Osteocyte (in vitro differentiated cells): ENCODE measurements at places on chromosomes 4 and X. TPM values are rescaled to one million over a fixed set of nuclear protein-coding genes. Genes with fewer than 3 reads are reported as not detected.
A peak's percentile ranks its signal among the peaks of the same experiment; 100 is the strongest.

PRKX gene
- total RNA-seq: 32.2 and 37.2 TPM in 2 replicates

SORBS2 gene
- total RNA-seq: 33.2 and 33.6 TPM in 2 replicates

DNA sequence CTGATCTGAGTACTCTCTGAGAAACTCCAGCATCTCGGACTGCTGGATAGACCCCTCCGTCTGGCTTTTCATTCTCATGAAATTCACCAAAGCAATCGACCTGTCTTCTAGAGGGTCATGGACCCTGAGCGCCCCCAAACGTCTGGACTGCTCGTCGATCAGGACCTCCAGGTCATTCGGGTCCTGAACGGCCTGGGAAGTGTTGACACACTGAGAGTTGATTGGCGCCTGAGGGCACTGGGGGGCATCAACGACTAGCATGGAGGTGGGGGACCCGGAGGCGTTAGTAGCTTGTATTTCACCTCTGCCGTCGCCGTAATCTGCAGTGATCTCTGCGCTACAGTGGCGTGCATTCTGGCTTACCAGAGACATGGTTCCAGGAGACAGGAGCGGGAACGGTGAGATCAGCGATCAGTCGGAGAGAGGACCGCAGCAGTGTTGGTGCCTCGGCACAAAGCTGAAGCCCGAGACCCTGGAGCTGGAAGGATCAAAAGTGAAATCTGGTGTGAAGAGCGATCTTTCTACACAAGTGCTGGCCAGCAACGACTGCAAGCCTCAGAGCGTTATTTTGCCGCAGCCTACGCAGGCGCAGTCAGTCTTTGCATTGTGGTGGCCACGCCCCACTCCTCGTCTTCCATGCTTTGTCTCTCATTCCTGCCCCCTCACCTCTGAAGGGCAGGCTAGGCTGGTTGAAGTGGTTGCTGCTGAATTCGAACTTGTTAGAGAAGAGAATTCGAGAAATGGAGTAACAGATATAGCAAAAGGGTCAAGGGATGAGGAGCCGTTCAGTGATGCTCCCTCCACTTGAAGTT lies at the start of gene MAGEE2:
MAGEE2 (minus strand) TSS at position 575 of the 812 bp plus-strand sequence; CDS start at position 372, 203 bp downstream.
- no peak for DNase-seq

DNA sequence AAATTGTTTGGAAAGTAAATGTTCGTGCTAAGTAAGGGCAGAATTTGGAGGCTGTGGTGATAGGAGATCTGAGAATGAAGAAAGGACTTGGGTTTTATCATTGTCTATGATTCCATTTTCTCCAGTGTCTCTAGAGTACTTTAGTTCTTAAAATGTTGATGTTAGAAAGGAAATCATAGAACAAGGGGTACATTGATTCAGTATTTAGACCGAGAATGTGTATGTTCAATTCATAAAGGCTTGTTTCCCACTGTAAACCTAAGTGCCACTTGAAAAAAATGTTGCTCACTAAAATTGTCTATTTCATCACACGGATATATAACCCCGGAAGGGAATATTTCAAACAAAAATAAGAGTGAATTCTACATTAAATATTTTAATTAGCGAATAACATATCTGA lies 159.3 kb upstream of the ETNPPL start:
- no peak for DNase-seq

DNA sequence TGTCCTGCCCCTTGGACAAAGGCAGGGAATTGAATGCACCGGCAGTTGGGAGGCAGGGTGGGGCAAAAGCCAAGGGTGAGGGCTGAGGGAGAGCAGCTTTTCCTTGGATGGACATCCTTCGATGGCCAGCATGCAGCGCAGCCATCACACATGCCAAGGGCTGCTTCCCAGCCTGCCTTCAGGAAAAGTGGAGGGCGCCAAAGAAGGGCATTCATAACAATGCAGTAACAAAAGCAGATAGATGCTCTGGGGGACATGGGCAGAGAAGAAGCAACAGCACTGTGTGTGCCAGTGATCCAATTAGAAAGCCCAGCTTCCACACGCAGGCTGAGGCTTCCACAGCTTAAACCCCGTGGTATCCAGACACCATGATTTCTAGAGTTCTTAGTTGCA lies 71.5 kb downstream of the TSPAN5 start:
- no peak for DNase-seq

GDPD2 gene
- total RNA-seq: not detected in 2 replicates

DNA sequence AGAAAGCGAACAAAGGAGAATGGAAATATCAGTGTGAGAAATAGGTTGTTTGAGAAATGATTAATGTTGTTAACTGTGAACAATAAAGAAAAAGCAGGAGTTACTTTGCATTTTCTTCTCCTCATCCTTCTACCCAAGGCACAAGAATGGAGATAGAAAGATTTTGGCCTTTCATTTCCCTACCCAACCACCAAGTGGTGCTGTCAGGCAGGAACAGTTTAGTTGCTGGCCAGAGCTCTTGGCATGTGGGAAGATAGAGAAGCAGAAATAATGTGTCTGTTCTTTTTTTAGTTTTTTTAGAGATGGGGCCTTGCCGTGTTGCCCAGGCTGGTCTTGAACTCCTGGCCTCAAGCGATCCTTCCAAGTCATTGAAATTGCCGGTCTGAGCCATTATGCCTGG lies 12.8 kb downstream of the HOPX start:
- DNase-seq: no peak

BST1 gene
- 0.26 and 0.54 TPM in 2 replicates for total RNA-seq

DNA sequence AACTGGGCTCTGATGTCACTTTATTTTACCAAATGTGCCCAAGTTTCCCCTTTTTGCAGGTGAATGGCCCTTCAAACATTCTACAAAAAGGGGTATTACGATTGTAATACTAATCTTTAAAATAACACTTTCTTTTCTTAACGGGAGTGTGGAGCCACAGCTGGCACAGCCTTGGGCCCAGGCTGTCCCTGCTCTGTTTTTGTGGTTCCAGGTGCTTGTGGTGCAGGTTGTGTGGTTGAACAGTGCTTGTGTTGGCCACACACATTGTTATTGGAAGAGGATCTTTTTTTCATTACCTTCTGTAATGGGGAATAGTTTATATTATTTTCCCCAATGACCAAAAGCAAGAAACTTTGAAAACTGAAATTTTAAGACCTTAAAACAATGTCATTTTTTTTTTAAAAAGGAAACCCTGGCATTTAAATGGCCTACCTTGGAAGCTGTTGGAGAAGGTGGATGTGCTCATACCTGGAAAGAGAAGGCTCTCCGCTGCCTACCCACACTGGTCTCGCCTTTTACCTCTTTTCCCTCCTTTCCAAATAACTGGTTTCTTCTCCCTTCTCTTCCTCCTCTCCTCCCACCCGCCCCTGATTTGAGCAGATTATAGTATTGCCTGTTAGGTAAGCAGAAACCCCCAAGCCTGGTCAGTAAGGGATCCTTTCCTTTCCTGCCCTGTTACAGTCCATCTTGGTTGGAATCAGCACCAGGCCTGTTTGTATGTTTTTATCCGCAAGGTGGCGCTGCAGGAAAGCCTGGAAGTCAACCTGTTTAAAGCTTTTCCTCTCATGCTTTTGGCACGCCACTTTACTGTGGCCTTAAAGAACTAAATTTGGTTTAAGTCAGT lies 28.6 kb downstream of the HADH start:
- peak; percentile 92 for DNase-seq

GRCh38 chr4:71377561-71377960 lies 38.7 kb downstream of the SLC4A4 start:
- DNase-seq: no peak

CTAG2 gene
- total RNA-seq: not detected in 2 replicates

TMPRSS11B gene
- not detected in 2 replicates for total RNA-seq

HS6ST2 gene
- total RNA-seq: 6.2 and 7.6 TPM in 2 replicates

DNA sequence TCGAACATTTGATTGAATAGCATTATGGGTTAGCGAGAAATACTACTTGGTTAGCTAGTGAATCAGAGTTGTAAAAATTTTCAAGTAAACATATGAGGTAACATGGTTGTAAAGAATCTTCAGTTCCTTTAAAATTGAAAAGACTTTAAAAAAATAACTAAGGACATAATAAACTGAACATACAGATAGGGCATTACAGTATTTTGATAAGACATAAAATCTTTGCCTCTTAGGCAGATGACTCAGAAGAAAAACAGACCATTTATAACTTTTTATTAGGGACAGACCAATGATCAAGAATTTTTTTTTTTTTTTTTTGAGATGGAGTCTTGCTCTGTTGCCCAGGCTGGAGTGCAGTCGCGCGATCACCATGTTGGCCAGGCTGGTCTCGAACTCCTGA lies 43.1 kb downstream of the PNMA5 start:
- no peak for DNase-seq

DNA sequence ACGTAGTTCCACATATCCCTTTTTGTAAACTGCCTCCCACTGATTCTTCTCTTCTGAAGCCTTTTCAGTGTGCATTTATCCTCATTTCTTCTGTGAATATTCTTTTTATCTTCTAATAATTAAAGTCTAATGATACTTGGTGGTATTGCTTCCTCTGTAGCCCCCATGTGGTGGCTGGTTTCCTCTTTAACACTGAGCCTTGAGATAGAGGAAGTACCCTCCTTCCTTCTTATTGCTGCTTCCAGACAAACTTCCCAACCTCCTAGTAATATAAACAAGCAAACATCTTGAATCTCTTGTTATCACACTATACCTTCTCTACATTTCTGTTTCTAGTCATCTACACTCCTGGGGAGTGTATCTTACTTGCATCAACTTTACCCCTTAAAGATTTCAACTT lies 310.5 kb upstream of the GIMD1 start:
- no peak for DNase-seq

GRCh38 chrX:134533952-134534351 lies 74.0 kb downstream of the HPRT1 start:
- no peak for DNase-seq

DNA sequence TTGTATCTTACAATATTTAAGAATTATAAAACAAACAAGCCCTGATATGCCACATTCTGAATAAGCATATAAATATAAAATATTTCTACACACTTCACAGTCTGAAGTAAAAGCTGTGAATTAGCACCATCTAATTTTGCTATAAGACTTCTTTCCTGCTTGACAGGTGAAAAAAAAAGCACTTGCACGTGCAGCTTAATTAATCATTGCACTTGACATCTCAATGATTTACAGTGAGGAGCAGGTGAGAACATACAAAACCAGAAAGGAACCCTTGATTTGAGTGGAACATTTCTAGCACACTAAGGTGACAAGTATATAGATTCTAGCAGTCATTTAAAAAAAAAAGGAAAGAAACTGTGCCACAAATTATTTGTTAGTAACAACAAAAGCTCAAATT lies 47.9 kb downstream of the CHIC2 start:
- DNase-seq: no peak

SLITRK4 gene
- 0.10 and 0.11 TPM in 2 replicates for total RNA-seq

EMD gene
- total RNA-seq: 68.9 and 73.1 TPM in 2 replicates

- no peak for DNase-seq
Measured at GRCh38 chrX:104108955-104109354, 3.4 kb upstream of the ZCCHC18 start.

TRMT2B gene
- total RNA-seq: 11.0 and 12.5 TPM in 2 replicates

DNA sequence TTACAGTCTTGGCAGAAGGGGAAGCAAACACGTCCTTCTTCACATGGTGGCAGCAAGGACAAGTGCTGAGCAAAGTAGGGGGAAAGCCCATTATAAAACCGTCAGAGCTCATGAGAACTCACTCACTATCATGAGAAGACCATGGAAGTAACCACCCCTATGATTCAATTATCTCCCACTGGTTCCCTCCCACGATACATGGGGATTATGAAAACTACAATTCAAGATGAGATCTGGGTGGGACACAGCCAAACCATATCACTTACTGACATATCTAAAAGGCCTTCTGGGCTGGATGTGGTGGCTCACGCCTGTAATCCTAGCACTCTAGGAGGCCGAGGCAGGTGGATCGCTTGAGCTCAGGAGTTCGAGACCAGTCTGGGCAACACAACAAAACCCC lies 117.1 kb upstream of the USP9X start:
- DNase-seq: no peak

DNA sequence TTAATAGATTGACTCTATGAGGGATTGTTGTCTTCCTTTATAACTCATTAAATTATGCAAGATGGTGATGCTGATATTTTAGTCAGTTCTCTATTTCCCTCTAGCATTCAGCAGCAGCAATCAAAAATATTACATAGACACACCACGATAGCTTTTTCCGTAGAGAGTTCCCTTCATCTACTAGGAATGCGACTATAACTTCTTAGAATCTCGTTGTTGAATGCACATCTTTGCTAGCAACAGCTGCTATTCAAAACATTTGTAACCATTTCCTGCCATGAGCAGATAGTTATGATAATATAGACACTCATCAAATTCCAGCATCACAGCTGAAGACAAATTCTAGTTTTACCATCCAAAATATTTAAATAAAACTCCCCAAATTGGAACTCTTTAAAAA lies 147.4 kb upstream of the FGF13 start:
- no peak for DNase-seq

CCDC160 gene
- 2.0 and 2.4 TPM in 2 replicates for total RNA-seq

USP9X gene
- total RNA-seq: 80.4 and 89.2 TPM in 2 replicates

GRCh38 chrX:132692066-132692465 lies 203.2 kb upstream of the MBNL3 start:
- no peak for DNase-seq

- DNase-seq: no peak
Measured at GRCh38 chr4:98625399-98625798, 33.0 kb downstream of the TSPAN5 start.

NWD2 gene
- total RNA-seq: not detected in 2 replicates

F8A3 gene
- total RNA-seq: 4.0 and 5.6 TPM in 2 replicates

DNA sequence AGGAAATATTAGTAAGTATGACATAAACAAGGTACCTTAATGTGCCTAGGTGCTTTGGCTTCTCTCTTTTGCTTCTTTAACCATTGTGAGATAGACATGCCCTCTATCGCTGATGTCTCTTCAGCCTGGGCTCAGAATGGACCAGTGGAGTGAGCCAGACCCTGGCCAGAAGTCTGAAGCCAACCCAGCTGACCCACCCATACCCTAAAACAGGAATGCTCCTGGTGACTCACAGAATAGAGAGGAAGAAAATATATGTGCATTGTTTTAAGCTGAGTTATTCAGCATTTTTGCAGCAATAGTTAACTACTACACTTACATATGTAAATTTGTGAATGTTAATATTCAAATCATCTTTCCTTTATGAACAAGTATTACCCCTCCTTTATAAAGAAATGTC lies 167.5 kb upstream of the PCDH10 start:
- no peak for DNase-seq

TCEAL6 gene
- not detected in 2 replicates for total RNA-seq

DNA sequence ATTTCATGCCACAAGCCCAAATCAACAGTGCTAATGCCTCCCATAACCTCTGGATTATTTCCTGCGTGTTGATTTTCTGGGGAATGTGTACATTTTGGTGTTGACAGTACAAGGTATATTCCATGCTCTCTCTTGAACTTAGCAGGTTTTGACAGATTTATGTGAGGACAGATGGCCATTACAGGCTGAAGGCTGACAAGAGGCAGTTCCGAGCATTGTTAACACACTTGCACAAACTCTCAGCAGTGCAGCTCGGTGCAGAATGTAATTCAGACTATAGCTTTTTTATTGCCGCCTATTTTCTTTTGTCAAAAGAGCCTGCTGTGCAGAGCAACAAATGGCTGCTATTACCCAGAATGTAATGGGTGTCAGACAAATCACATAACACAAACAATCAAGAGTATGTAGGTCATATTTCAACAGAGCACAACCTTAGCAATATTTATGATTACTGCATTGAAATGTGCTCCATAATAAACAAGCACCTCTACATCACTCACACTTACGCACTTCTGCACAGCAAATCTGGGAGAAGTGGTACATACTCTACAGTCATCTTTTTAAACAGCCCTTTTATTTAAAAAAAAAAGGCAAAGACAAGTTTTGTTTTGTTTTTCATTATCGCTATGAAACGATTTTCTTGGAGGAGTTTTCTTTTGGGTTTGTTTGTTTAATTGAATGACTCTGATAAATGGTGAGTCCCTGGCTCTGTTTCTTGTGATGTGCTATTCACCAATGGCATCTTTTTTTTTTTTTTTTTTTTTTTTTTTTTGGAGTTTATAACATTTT lies 71.6 kb downstream of the PPARGC1A start:
- DNase-seq: no peak
